Frontal cortex (tissue), 4 donors: ENCODE measurements at places on chromosomes 6 and 20. TPM values are rescaled to one million over a fixed set of nuclear protein-coding genes. Genes with fewer than 3 reads are reported as not detected.
A peak's percentile ranks its signal among the peaks of the same experiment; 100 is the strongest.

The PROKR2 gene
- total RNA-seq, result 8.6 TPM

DNA sequence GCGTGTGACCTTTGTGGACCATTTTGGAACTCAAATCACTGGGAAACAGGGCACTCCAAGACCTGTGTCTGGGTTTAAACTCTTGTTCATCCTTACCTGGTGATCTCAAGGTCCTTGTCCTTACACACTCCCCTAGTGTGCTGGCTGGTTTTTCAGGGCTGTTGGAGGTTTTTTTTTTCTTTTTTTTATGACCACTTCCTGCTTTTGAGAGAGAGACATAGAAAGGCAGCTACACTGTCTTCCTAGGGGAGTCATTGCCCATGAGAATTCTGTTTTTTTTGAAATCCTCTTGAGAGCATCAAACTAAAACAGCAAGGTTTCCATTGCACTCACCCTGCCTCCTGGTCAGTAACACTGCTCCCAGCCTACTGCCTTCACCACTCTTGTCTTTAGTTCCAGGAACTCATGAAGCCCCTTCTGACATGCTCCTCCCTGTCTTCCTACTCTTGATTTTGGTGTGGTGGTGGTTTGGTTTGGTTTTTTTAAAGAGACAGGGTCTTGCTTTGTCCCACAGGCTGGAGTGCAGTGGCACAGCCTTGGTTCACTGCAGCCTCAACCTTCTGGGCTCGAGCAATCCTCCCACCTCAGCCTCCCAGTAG is 28.6 kb downstream of the PRPH2 start:
- no peak for DNase-seq

The MTFR2 gene
- 0.41 TPM for total RNA-seq

The FAM209A gene
- total RNA-seq, result not detected

DNA sequence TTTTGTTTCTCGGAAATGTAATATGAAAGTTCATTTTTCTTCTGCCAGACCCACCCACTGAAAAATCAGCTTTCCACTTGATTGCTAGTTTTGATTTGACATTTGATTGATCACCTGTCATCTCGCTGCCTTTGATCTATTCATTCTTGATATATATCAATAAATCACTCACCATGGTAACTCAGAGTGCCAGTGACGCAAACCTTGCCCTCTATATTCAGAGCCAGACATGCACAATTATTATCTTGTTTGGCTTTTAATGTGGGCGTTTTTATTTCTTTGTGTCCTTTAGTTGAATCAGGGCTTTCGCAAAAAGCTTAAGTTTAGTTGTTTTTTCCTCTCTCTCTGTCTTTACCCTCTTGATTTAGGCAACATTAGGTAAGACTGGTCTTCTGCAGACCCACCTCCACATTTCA is 2.0 kb downstream of the TSHZ2 start:
- DNase-seq, result no peak

DNA sequence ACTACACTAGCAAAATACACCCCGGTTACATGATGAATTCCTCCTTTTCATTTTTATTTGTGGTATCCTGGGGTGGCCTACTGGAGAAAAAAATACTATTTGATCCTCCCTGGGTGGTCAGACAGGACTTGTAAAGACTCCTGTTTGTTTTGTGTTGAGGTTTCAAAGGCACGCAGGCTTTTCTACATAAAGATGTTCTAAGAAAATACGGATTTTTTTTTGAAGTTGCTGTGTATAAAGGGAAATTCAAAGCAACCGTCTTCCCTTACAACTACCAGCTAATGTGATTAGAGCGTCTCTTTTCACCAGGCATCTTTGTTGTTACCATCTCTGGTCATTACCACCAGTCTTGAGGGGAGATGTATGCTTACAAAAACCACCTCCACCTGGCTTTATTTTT is 187.1 kb downstream of the SOX4 start:
- DNase-seq, result no peak

The TMEM244 gene
- total RNA-seq, result 1.2 TPM

DNA sequence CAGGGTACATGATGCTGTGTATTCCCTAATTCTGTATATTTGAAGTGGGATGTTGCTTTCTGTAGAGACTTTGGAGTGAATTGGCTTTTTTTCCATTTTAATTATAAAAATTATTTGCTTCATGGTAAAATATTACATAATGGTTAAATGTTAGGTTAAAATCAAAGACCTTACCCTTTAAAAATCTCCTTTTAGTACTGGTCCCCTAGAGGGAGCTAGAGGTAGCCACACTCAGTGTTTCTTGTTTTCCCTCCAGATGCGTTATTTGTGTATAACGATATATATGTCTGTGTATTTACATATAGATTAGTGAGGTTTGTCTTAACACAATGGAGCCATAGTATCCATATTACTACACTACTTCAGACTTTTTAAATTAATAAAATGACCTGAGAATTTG is 146.7 kb downstream of the PLCB4 start:
- no peak for DNase-seq

DNA sequence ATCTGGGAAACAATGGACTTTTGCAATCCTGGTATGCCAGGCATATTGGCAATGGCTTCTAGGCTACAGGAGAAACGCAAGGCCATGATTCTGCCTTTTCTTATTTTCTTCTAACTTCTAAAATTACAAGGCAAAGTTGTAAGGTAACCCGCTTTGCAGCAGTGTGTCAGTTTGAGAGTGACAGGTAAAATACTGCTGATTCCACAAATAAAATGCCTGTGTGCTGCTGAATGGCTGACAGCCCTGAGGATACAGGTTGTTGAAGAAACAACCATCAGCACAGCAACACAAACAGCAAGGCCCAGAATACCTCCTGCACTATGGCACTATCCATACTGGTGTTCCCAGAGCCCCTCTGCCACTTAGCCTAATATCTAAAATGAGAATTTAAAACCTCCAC is 37.1 kb downstream of the SLC17A1 start:
- DNase-seq, result no peak

DNA sequence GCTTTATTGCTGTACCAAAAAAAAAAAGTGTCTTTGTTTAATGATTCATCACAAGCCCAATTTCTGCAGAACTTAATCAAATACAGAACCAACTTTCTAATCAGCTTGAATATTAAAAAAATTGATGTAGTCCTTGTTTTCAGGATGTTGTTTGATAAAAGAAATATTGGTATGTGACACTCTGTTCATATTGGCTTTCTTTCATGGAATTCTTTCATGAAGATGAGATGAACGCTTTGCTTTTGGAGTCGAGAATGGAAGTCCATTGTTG is 184.3 kb downstream of the ZNF217 start:
- no peak for DNase-seq

The EEF1A1 gene
- total RNA-seq, result 20,614 TPM

GRCh38 chr6:151390851-151391470 is 398 bp downstream of the ZBTB2 start:
- DNase-seq, result peak; percentile 83

- no peak for DNase-seq
Measured at GRCh38 chr20:22579119-22579427, 5.3 kb downstream of the FOXA2 start.

DNA sequence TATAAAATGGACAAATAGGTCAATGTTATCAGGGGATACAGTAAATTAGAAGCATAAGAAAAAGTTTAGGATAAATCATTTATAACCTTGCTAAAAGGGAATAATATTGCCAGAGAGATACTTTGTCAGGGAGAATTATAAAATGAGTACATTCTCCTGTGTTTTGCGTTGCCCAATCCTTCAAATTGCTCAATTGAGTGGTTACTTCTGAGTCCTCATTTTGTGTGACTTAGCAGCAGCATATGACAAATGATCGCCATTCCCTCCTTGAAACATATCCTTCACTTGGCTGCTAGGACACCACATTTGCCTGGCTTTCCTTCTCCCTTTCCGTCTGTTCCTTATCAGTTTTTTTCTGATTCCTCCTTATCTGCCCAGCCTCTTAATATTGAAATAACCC is 106.7 kb upstream of the FLRT3 start:
- no peak for DNase-seq

The PACSIN1 gene
- 2.9 TPM for total RNA-seq

GRCh38 chr20:37388831-37389230 is 42.9 kb downstream of the SRC start:
- DNase-seq, result no peak

GRCh38 chr6:90948540-90948939 is 361.7 kb upstream of the MAP3K7 start:
- DNase-seq, result no peak

GRCh38 chr20:15625981-15626380 is 947.3 kb downstream of the KIF16B start:
- no peak for DNase-seq

The GPSM3 gene
- total RNA-seq, result 0.41 TPM

DNA sequence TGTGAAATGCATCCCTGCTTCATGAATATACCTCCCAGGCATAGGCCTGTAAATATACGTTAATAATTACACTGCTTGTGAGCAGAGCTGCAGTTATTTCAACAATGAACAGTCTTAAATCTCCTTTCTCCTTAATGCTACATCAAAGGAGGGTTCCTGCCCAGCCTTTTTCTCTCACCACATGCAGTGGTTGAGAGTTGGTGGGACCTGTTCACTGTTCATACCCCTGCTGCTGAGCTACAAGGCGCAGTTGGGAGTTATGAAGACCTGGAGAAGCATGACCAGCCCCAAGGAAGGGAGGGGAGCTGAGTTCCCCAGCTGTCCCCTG is 111.9 kb upstream of the FOXQ1 start:
- no peak for DNase-seq
